ENCODE measurements at places on chromosomes 13 and 19.

DNA sequence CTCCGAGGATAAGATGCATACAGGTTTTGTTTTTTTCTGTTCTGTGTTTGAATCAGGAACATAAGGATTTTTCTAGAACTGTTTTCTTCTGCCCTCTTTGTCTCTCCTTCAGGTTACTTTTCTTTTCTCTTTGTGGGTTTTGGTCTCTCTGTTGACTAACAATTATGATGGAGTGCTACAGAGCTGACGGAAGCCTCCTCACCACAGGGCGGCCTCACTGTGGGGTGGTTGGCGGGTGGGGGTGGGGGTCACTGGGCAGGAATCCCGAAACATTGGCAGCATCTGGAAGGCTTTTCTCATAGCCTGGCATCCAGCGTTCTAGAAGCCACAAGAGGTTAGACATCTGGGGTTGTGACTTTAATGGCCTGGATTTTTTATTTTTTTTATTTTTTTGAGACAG, 12.0 kb upstream of the MATK start:
- DNase-seq = peak; percentile 55

GRCh38 chr19:37914908-37915307, 7.9 kb downstream of the SIPA1L3 start:
- no peak for DNase-seq

GRCh38 chr13:49022472-49023144, 46.9 kb downstream of the FNDC3A start:
- DNase-seq = no peak

DNA sequence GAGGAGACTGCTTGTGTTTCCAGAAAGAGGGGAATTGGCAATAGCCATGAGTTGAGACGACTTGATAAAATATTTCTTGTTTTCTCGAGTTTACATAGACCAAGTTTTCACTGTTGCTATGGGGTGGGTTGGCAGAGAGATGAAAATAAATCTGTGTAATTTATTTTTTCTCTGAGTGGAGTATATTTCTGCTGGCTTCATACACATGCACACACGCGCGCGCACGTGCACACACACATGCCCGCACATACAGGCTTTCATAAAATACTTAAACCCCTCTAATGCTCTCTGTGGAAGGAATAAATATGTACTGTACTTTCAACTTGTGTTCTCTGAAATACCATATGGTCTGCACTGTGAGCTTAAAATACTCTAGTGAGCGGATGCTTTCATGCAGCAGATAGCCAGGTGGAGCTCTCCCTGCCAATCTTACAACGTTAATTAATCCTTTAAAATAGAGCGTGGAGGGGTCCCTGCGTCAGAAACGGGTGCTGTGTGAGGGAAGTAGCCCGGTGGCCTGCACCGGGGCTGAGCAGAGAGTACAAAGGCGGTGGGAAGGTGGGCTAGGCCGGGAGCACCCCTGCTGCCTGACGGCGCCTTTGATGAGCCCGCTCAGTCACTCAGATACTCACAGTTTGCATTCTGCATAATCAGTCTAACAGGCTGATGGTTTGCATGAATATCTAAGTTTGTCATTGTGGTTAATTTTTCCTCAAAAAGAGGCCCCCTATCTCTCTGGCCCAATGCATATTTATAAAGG, 44.1 kb downstream of the CCNE1 start:
- DNase-seq = no peak

DNA sequence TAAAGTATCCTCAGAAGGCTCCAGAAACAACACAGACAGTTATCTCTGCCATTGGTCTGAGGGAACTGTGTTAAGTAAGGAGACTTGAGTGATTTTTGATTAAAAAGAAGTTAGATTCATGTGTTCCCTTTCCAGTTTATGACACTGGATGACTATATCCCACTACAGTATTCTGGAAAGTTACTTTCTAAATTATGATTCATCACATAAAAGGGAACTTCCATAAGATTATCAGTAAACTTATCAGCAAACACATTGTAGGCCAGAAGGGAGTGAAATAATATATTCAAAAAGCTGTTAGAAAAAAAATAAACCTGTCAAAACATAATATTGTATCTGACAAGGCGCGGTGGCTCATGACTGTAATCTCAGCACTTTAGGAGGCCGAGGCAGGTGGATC, 700.0 kb downstream of the SLITRK6 start:
- DNase-seq = no peak

DNA sequence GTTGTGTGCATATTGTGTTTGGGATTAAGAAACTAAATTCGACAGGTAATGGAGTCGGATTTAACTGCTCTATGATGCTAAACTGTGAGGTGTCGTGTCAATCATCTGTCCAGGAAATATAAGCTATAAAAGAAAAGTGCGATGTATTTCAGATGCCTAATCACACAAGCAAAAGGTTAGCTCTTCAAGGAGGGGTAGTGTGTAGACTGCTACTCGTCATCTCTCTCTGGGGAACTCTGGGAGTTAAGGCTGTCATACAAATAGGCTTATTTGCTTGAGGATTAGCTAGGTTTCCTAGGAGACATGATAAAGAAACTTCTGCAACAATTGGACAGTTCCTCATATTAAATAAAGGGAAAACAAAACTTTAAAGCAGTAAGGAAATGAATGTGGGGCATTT, 462.1 kb downstream of the OLFM4 start:
- no peak for DNase-seq

DNA sequence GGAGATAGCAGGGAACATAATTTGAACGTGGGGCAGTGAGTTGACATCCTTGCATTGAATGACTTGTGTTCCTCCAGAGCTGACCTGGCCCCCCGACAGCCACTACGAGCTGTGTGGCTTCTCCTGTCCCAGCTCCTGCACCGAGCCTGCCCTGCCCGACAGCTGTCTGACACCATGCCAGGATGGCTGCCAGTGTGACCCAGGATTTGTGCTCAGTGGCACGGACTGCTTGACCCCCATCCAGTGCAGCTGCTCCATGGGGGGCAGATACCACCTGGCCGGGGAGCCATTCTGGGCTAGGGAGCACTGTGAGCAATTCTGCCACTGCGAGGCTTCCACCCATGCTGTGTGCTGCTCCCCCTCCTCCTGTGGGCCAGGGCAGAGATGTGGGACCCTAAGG, 29.2 kb upstream of the FXYD3 start:
- DNase-seq = no peak

DNA sequence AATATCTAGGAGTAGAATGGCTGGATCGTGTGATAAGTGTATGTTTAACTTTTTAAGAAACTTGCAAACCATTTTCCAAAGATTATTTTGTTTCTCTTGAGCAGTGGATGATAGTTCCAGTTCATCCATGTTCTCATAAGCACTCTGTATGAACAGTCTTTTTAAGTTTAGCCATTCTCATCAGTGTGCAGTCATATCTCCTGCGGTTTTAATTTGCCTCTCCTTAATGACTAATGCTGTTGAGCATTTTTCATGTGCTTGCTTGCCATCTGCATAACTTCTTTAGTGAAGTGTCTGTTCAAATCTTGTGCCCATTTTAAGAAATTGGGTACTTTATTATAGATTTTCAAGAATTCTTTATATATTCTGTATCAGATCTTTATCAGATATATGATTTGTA, 58.6 kb downstream of the WASF3 start:
- no peak for DNase-seq

- peak; percentile 45 for DNase-seq
These were observed 689 bp downstream of the DCUN1D2 start for GRCh38 chr13:113489549-113490495.

GRCh38 chr13:94113245-94113644, 366.2 kb downstream of the DCT start:
- DNase-seq = no peak

DNA sequence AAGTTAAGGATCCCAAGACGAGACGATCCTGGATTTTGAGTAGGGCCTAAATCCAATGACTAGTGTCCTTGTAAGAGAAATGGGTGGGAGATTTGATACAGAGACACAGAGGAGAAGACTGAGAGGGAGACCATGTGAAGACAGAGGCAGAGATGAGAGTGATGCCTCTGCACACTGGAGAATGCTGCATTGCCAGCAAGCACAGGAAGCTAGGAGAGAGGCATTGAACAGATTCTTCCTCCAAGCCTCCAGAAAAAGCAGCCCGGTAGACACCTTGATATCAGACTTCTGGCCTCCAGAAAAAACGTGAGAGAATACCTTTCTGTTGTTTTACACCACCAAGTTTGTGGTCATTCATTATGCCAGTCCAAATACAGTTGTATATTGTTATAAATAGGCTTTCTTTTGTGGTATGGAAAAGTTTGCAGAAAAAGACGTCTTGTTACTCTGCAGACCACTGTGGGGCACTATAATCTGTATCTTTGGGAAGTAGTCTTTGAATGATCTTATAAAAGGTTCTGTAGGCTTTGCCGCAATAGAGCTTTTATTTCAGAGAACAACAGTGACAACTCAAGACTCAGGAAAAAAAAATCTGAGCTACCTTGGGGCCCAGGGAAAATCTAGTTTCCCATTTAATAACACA, 17.9 kb upstream of the RFC3 start:
- no peak for DNase-seq

- no peak for DNase-seq
These were observed 15.9 kb upstream of the MEIS3 start for GRCh38 chr19:47435196-47435595.

- DNase-seq = peak; percentile 74
These were observed 8.8 kb upstream of the BBC3 start for GRCh38 chr19:47239610-47240296.

GRCh38 chr13:96661612-96662011, 332.7 kb downstream of the OXGR1 start:
- DNase-seq = no peak

- DNase-seq = no peak
These were observed 1.2 kb downstream of the NCAN start for GRCh38 chr19:19212916-19213315.

DNA sequence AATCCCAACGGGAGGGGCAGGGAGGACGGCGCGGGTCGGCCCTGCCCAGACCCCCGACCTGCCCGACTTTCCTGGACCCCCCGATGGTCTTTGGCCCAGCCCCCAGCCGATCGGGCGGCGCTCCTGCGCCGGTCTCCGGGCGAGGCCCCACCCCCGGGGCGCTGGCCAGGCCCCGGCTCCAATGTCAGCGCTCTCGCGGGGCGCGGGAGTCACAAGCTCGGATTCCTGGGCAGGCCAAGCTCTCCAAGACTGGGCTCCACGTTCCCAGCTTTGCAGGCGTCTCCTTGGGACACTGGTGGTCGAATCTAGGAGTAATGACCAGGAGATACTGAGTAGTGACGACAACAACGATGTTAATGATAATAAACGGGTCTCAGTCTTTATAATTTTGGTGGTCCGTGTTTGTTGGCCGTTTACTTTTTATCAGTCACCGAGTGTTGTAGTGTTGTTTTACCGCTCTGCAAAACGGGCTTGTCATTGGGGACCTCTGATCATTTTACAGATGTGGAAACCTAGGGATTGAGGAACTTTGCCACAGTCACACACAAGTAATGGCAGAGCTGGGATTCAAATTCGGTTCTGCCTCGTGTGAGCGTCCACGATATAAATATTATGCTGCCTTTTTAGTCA, 545 bp downstream of the RAD23A start:
- peak; percentile 54 for DNase-seq

DNA sequence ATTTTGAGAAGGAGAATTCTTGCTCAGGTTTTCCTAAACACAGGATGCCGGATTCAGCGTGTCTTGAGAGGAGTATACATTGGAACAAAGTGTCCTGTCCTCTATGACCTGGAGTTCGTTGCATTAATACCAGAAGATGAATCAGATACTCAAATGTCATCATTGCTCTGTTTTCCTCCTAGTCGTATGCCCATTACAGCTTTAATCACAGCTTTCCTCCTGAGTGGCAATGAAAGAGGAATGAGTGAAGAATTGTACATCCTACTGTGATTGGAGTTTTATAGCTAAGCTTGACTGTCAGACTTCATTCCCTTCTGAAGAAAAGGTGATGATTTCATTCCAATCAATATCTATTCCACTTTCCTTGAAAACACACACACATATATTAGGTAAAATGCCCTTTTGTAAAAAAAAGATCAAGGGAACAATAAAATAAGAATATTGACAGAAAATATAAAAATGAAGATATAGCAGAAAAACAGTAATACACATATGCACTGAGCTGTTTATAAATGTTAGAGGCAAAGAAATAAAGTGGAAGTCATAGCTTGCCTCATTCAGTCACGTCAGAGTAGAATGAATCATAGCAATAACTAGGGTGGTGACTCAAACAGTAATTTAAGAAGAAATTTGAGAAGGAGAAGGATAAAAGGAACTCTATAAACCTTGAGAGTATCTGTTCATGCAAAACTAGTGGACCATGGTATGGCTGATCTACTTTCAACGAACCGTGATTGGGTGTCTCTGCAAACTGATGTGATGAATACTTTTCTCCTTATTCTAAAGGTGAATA, 501.5 kb downstream of the SUCLA2 start:
- DNase-seq = no peak

GRCh38 chr13:82374719-82375118, 1507.6 kb downstream of the SLITRK1 start:
- DNase-seq = no peak

- DNase-seq = no peak
These were observed 24.8 kb upstream of the SLC46A3 start for GRCh38 chr13:28743499-28744083.

DNA sequence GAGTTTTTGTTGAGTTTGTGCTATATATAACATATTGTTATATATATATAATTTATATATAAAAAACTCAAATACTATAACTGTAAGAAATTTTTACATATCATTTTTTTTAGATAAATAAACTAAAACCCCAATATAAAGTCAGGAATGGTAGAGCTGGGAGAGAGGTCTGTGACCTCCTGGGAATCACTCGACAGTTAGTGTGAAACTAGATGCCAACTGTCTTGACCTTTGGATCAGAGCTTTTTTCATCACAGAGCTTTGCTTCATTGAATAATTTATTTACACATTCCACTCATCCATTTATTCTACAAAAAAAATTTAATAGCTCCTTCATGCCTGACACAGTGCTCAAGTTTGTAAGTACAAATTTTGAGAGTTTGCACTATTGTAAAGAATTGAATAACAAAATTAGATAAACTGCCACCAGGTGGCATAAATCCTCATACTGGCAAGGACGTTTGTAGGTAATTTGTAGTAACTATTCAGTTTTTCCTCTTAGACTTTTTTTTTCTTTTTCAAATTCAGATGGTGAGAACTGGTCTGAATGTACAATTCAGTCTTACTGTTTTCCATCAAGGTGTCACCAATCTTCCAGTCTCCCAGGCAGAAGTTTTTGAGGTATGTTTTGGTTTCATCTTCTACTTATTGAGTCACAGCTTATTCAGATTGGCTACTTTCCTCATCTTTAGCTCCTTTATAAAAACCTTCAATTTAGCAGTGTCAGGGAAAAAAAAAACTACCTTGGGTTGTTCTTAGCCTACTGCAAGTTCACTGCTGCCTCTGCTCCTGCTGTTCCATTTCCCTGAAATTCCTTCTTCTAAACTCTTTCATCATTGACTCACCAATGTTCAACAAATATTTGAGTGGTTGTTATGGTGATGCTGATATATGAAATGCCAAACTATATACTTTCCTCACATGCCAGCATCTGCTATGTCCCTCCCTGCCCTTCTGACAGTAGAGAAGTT, 28.7 kb downstream of the LACC1 start:
- peak; percentile 10 for DNase-seq

GRCh38 chr19:47351548-47351947, 2.4 kb downstream of the DHX34 start:
- DNase-seq = no peak

DNA sequence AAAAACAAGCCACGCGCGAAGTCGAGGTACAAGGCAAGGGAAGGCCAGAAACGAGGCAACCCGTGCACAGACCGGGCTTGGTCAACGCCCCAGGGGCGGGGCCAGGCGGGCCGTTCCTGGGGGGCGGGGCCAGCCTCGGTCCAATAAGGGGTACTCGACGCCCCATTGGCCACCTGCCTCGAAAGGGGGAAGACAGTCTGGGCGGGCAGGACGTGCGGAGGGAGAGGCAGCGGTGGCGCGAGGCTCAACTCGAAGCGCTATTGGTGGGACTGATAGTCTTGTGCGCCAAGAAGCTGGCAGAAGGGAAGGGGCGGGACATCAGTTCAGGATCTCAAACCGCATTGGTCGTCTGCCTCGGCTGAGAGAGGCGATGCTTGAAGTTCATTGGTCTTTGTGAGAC, at the start of gene LYPD4:
Gene LYPD4 (minus strand): TSS at position 83 of the 400 bp plus-strand sequence. CDS start 5,398 bp downstream, outside the sequence.
- DNase-seq = no peak
